Ovary (tissue), 10 donors: ENCODE measurements at places on chromosomes 11 and 22. TPM values are rescaled to one million over a fixed set of nuclear protein-coding genes. Genes with fewer than 3 reads are reported as not detected.

LAYN gene
- polyA plus RNA-seq, result 40.6 TPM

DNA sequence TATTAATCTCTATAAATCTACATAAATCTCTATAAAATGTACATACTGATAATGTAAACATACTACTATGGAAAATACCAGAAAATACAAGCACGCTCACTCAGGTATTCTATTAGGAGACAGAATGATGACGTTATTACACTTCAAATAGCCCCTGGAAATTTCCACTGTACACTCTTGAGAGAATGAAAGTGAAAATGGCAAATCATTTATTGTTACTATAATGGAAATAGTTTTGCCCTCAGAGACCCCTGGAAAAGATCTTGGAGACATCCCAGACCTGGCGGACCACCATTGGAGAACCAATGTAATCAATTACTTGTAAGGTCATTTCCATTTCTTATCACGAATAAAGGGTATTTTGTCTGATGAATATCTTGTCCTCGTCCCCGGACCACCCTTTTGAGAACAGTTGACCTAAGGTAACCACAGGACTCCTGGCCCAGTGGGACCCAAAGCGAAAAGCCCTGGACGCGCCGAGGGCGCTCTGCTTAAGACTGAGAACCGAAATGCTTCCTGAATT lies 509 bp upstream of the PRRG4 start:
- no peak for DNase-seq

- no peak for DNase-seq
Observed at GRCh38 chr11:22734628-22735345, 68.4 kb downstream of the GAS2 start.

DNA sequence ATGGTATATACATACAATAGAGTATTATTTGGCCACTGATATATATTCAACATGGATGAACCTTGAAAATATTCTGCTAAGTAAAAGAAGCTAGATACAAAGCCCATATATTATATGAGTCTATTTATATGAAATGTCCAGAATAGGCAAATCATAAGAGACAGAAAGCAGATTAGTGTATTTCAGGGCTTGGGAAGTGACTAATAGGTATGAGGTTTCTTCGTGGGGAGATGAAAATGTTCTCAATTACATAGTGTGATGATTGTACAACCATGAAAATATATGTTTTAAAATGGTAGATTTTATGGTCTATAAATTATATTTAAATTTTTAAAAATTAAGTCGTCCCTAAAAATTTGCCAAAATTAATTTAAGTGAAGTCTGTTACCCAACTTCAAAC lies 92.2 kb downstream of the STK33 start:
- no peak for DNase-seq

DNA sequence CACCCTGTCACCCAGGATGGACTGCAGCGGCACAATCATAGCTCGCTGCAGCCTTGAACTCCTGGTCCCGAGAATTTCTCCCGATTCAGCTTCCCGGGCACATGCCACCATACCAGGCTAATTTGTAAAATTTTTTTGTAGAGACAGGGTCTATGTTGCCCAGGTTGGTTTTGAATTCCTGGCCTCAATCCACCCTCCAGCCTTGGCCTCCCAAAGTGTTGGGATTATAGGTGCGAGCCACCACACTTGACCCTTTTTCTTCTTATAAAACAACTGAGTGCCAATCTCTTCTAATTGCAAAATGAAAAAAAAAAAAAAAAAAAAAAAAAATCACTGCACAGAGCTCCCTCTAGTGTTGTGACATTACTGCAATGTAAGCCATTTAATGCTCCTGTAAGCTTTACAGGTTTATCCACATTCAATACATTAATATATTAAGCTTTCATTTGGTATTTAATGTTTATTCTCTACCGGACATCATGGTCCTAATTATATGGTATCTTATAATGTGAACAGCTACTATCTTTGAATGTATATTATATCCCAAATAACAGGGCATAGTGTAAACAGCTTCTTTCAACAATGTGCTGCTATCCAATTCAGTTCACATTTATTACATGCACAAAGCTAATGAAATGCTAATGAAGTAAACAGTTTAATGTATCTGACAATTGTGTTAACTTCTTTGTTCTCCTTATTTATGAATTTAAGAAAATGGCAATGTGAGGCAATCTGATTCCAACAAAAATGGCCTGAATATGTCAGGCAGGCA lies 44.6 kb downstream of the COPB1 start:
- DNase-seq, result no peak

DNA sequence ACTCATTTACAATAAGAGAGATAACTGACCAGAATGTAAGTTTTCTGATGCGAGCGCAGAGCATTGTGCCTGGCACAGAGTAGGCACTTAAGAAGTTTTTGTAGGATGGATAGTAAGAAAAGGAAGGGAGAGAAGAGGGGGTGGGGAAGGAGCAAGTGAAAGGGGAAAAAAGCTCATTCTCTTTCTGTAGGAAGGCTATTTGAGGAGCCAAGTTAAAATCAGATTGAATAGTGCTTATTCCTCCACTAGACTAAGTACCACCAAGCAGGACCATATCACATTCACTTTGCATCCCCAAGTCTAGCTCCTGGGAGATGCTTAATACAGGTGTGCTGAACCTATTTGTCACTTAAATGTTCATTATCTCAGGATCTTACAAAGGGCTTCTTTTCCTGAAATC lies 14.1 kb upstream of the CRKL start:
- no peak for DNase-seq
